ENCODE measurements at places on chromosomes 6 and 20.

DNA sequence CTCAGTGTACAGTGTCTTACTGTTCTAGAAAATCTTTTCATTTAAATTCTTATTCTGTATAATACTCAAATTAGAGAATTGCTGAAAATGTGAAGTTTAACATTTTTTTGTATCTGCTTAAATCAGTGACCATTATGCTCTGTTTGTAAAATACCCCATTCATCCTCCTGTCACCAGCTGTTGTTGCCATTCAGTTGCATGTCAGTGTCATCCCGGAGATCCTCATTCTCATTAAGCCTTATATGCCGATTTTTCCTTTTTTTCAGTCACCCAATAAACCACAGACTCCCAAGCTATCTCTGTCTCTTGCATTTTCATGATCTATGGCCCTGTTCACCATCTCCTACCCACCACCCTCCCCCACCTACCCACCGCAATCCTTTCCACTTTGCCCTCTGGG, 20.4 kb downstream of the GTF2H5 start:
- no peak for DNase-seq

DNA sequence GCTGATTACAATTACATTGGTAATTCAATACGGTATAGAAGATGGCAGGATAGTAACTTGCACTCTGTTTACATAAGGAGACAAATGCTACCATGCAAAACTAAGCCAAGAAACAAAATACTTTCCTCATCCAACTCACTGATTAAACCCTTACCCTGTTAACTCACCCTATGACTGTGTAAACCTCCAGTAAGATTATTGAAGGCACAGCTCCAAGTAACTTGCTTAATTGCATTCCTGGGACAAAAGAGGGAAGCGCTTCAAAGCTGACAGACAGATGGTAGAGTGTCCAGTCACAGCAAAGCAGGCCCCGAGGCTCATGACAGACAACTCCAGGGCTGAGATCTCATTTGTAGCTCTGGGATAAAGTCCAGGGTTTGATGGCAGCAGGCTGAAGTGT, 6.9 kb upstream of the KIF16B start:
- no peak for DNase-seq

- no peak for DNase-seq
These were observed 110.5 kb downstream of the TULP4 start for GRCh38 chr6:158422629-158423238.

DNA sequence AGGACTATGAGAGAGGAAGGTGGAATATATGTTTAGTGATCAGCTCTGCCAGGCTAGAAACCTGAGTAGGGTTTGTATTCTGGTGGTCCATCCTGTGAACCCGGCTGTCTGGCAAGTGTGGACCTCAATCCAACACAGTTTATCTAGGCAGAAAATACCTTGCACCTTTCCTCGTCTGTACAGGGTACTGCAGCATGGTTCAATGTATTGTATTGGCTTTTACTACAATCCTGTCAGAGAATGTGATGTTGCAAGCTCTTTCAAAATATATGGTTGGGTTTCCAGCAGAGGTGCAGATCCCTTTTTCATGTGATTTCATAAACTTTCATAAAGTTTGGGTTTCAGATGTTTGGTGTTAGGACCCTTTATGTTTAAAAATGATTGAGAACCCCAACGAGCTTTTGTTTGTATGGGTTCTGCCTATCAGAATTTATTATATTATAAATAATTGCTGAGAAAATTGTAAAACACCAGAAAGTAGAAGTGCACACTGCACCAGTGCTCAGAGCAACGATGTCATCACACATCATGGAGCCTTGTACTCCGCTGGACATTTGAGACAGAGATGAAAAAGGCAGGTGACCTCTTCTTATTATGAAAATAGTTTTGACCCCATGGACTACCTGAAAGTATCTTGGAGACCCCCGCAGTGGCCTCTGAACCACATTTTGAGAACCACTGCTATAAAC, 106.6 kb downstream of the RTN4IP1 start:
- no peak for DNase-seq

- DNase-seq = no peak
These were observed 842.1 kb upstream of the MANEA start for GRCh38 chr6:94735270-94735669.

GRCh38 chr6:56440551-56440981, 193.2 kb upstream of the COL21A1 start:
- DNase-seq = no peak

DNA sequence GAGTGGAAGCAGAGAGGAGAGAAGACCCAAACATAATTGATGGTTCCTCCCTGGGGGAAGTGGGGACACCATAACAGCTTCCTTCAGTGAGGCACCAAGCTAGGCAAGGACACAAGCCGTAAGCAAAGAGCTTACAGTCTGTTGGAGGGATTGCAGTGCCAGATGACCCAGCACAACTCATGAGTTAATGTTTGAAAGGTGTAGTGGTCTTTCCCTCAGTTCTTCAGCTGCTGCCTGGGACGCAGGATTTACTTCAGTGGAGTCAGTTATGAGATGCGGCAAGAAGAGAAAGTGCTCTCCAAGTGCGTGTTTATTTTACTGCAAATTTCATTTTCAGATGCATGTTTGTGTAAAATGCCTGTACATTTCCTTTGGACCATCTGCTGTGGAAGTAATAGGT, 38.7 kb upstream of the SLC17A4 start:
- no peak for DNase-seq

DNA sequence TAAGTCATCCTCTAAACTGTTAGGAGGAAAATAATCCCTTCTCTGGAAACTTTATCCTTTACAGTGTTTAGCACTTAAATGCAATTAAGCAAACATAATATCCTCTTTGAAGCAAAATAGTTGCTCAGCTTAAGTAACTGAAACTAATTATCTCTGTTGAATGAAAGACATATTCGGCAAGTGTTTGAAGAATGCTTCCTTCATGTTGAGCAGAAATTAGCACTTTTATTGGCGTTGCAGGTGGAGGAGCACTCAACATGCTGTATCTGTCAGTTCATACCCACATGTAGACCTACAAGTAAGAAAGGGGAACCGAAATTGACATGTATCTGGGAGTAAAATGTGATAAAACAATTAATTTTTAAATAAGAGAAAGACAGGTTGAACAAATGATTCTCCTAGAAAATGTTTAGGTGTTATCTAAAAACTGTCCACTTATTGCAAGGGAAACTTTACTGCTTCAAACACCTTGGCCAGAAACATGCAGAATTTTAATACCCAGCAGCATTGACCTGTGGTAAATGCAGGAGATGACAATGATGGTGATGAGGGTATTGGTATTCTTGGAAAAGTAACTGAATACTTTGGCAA, 987.0 kb upstream of the MAP3K7 start:
- DNase-seq = no peak

GRCh38 chr6:112330071-112330878, 16.9 kb upstream of the RFPL4B start:
- no peak for DNase-seq

GRCh38 chr6:170317076-170317475, 10.5 kb downstream of the FAM120B start:
- DNase-seq = no peak

DNA sequence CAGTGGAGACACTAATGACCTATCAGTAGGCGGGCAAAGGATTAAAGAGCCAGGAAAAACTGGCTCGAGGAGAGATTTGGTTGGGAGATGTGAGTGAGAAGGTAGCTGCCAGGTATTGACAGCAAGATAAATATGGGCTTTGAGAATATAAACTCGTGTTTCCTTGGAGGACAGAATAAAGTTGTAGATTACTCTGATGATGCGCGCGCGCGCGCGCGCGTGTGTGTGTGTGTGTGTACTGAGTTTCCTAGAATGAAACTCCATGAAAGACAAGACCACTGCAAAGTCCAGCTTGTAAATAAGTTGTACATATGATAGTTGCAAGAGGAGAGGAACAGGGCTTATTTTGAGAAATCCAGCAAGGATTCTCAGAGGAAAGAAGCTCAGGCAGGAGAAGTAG, 13.3 kb upstream of the TREM2 start:
- DNase-seq = no peak

DNA sequence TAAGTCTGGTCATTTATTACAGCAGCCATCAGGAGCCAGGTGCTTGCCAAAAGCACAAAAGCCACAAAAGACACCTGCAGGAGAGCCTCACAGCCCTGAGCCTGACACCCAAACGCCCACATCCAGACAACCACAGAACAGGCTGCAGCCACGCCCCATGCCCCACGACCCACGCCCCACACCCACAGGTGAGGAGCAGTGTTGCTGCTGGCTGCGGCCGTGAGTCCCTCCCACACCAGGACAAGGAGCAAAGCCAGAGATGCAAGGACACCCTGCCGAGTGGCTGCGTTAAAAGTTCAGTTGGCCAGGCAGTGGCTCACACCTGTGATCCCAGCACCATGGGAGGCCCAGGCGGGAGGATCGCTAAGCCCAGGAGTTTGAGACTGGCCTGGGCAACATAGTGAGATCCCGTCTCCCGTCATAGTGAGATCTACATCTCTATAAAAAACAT, 43.0 kb downstream of the SLC2A4RG start:
- no peak for DNase-seq

GRCh38 chr20:19885939-19886660, 128.0 kb downstream of the RIN2 start:
- no peak for DNase-seq

GRCh38 chr20:48722737-48723191, 105.0 kb downstream of the PREX1 start:
- no peak for DNase-seq

DNA sequence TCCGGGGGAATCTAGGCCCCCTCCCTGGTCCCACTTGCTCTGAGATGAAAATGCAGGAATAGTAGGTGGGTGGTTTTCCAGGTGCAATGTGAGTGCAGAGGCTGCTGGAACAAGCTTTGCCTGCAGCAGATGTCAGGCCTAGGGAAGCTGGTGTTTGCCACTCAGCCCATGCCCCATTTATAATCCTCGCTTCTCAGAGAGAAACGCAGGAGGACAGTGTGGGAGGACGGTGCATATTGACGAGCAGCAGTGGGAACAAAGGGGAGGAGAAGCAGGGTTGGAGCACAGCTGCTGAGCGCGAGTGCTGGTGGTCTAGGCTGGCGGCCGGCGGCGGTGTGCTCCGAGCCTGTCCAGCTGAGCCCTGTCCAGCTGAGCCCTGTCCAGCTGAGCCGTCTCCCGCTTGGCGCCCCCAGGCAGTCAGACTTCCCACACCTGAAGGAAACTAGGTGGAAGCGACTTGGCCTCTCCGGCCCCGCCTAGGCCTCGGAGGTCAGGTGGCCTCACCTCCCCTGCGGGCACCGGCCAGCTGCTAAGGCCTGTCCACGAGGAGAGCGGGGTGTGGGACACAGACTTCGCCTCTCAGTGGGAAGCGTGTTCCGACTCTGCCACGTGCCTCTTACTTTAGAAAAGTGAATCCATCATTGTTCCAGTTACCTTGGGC, 49.7 kb upstream of the FRMD1 start:
- DNase-seq = no peak

- DNase-seq = no peak
These were observed 429.9 kb upstream of the ARID1B start for GRCh38 chr6:156347246-156347645.

DNA sequence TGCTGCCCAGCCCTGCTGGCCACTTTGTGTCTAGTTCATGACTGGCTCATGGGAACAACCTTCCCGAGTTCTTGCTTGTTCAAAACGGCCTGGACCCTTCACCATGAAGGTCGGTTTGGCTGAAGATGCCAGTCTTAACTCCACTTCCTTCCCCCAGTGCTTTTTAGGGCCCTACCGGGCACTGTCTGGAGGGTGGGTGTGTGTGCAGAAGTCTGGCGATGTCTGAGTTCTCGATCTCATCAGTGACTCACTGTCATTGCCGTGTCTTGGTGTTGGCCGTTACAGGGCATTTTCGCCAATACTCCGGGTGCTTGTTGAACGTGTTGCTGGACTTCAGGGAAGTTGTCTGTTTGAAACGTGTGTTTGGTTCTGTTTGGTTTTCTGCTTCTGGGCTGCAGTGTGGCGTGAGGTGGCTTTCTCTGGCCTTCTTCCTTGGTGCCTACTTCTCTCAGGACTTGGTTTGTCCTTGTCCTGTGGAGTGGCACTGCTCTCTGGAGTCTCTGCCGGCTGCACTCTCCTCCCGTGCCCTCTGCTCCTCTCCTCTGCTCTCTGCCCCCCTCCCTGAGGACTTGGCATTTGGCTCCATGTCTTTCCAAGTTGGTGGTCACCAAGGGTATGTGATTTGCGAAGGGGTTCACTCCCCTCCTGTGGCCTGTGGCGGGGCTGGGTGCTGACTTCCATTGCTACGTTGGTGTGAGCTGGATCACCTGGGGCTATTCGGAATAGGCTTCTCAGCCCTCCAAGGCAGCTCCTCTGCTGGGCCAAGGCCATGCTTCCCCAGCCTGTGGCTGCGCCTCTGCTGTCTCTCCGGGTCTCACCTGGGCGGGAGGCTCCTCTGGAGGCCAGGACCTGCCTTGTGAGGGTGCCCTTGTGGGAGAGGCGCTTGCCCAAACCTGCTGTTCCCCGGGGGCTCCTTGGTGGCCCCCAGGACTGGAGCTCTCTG, 38.2 kb downstream of the PYGB start:
- DNase-seq = no peak

- DNase-seq = no peak
These were observed 180.6 kb upstream of the CCN2 start for GRCh38 chr6:132131758-132132157.

DNA sequence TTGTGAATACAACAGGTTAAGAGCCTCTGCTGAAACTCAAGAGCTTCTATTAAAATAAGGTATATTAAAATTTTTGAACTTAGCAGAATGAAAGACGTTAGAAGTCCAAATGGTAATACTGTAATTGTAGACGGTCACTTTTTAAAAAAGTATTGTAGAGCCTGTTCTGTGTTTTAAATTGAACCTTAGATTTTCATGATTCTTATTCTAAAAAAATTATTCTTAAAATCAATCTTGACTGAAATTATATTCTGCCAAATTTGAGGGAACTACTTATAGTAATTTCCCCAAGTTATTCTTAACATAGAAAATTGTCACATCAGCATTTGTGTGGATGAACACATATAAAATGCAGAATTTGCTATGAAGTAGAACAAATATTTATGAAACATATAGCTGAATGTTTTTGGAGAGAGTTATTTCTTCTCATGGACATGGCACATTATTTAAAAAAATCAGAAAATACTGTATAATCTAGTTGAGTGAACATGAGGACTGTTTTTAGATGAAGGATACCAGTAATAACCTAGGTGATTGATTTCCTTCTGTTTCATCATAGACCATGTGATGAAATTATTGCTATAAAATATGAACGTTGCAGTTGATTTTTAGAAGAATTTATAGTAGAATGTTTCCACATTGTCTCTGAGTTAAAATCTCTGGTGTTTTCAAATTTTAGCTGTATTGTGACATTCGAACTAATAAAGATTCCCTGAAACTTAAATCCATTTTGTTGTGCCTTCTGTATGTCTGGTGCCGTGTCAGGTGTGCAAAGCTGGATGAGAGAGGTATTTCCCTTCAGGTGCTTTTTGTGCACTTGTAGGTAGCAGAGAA, 2.8 kb downstream of the TBPL1 start:
- no peak for DNase-seq

DNA sequence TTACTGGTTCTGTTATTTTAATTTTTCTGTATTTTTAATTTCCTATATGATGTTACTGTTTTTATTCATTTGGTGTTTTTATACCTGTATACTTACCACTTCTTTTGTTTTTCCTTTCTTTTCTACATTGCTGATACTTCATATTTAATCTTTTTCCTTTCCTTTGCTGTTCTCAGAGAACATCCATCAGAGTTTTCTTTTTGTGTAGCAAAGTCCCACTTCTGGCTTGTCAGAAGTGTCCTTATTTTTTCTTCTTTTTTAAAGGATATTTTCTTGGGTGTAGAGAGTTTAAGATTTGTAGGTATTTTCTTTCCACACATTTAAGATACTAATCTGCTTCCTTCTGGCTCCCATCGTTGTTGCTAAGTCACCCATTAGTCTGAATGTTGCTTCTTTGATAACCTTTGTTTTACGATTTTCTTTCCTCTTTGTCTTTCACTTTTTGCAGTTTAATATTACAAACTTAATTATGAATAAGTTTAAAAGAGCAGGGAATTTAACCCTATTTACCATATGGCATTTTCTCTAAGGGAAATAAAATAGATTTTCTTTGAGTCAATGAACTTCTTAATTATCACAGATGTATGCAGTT, 18.5 kb downstream of the CD2AP start:
- DNase-seq = no peak

Measured in stimulated activated CD8-positive, alpha-beta memory T cell treated with anti-CD3 and anti-CD28 coated beads, Interleukin-7, amount 100 ng/mL, for 24 hours (primary cell).